ENCODE measurements at places on chromosomes 7 and 10.

DNA sequence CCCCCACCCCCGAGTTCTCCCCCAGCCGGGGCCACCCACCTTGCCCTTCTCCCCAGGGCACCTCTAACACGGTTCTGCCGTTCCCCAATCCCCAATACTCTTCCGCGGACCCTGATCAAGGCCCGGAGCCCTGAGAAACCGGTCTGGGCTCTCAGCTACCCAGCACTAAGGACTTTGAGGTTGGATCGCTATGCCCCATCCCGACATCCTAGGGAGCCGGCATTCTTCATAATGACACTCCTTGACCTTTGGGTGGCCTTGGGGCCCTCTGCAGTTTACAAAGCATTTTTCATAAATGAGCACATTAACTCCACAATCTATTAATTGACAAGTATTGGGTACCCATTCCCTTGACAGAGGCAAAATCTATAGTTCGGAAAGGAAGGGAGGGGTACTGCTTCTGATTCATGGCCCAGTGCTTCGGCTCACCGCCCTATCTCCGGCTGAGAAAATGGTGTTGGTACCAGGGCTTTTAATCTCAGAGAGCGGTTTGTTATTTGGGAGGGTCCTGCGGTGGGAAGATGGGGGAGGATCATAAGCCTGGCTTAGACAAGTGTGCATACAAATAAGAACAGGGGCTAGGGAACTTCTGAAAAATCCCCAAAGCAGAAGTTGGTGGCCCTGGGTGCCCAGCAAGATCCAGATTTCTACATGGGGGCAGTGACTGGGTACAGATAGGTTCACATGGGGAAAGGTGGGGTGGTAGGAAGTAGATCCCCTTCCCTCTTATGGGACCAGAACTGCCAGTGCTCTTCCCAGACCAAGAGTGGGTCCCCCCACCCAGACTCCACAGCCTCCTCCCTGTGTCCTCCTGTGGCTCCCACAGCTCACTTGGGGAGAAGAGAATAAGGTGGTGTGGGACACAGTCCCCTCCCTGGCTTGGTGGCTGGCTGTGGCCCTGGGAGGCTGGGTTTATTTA is 3.2 kb downstream of the IMPDH1 start:
- no peak for DNase-seq

DNA sequence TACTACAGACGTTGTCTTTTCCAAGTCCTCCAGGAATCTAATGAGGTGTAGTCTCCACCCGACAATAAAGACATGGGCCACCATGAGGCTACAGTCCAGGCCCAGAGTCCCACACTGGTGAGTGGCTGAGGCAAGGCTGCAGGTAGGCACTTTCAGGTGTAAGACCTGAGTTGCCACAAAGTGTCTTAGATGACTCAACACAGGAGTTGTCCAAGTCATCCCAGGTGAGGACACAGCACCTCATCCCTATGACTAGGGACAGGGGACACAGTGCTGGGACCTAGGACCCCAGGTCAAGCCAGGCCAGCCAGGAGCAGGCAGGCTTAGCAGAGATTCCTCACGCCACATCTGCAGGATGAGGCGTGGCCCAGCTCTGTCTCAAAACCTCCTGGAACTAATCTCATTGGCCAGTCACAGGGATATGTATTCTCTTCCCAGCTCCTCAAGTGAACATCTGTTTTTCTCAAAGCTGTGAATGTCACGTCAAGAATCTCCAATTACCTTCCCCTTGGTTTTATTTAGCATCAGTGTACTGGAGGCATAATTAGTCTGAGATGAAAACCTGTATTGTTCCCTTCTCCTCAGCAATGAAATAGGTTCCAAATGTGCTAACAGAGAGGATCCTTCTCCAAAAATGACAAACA is 254.6 kb downstream of the GRID1 start:
- DNase-seq: no peak

- no peak for DNase-seq
These were observed 36.2 kb upstream of the HECW1 start for GRCh38 chr7:43076189-43076605.

GRCh38 chr10:48838834-48839233 is 100.8 kb downstream of the LRRC18 start:
- DNase-seq: no peak

- DNase-seq: no peak
These were observed 1175.7 kb downstream of the SORCS1 start for GRCh38 chr10:105988848-105989247.
